ENCODE measurements at places on chromosomes 11 and 22.

DNA sequence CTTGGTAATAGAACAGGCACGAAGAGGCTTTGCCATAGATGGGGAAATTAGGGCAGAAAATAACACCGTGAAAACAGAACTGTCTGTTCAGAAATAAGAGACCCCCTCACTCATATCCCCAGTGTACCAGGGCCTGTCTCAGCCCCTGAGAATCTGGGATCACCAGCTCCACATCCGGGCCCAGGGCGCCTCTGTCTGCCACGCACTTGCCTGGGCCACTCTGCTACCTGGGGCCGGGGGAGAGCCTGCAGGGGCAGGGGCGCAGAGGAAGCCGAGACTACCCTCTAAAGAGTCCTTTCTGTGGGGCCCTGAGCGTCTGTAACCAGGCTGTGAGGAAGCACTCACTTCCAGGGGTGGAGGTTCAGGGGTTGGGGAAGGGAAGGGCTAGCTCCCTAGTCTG is 19.8 kb downstream of the NECTIN1 start:
- DNase-seq = no peak

DNA sequence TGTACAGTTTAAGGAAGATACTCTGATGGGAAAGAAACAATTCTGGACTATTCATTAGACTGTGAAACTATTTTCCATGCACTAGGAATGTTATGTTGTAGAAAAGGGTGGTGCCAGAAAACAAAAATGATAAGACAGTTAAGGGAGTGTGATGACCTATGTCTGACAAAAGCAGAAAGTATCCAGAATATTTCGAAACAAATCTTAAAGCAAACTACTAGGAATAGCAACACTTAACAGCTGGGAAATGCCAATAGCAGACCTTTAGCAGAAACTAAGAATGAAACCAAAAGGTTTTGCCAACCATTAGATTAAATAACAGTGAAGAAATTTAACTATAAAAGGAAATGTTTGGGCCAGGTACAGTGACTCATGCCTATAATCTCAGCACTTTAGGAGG is 3.3 kb upstream of the ARHGAP20 start:
- no peak for DNase-seq

- DNase-seq = no peak
Measured at GRCh38 chr11:46565232-46565840, 28.5 kb downstream of the AMBRA1 start.

GRCh38 chr11:64990222-64990923 is 6.4 kb downstream of the BATF2 start:
- DNase-seq = no peak

GRCh38 chr22:45860201-45860600 is 116.8 kb downstream of the WNT7B start:
- no peak for DNase-seq

GRCh38 chr11:59754494-59754858 is 700 bp upstream of the STX3 start:
- peak; percentile 76 for DNase-seq

Data from KG1 (cell line).